ENCODE measurements at places on chromosomes 3 and 15.
A peak's percentile ranks its signal among the peaks of the same experiment; 100 is the strongest.

DNA sequence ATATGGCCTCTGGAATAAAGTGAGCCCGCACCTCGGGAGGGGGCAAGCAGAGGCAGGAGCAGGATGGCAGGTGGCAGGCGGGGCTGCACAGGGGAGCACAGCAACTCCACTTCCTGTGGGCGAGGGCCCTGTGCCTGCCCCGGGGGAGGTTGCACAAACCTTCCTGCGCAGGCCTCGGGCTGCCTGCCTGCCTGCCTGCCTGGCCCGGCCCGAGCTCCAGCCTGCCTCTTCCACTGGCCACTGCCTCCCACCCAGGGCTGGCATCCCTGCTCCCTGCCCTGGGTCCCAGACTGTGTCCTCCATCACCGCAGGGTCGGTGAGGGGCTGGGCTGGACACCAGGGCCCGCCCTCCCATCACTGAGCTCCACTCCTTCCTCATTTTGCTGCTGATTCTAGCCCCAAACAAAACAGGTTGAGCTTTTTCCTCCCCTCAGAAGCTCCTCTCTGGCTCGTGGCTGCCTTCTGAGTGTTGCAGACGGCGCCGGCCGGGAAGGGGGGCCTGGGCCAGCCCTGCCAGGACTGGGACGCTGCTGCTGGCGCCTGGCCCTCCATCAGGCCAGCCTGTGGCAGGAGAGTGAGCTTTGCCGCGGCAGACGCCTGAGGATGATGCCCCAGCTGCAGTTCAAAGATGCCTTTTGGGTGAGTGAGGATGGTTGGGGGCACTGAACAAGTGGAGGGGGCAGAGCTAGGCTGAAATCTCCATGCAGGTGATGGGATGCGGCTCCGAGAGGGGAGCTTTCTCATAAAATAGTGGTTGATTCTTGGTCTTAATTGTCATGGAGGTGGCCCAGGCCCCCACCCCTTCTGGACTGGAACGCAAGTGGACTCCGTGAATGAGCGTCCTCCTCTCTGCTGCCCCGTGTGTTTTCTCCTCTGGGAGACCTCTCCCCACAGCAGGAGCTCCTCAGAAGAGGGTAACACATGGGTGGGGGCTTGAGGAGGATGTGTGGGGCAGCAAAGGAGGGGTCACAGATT is at the start of gene PSTPIP1:
Gene PSTPIP1, plus strand, starts transcription at position 156 of the 975 bp plus-strand sequence. Its CDS starts 448 bp downstream, at position 604.
- peak; percentile 48 for DNase-seq

GRCh38 chr15:77830051-77830468 is 197.3 kb upstream of the LINGO1 start:
- no peak for DNase-seq

GRCh38 chr3:129586746-129587430 is 19.6 kb downstream of the PLXND1 start:
- no peak for DNase-seq

GRCh38 chr3:7205535-7205934 is 344.6 kb downstream of the GRM7 start:
- DNase-seq, result no peak

DNA sequence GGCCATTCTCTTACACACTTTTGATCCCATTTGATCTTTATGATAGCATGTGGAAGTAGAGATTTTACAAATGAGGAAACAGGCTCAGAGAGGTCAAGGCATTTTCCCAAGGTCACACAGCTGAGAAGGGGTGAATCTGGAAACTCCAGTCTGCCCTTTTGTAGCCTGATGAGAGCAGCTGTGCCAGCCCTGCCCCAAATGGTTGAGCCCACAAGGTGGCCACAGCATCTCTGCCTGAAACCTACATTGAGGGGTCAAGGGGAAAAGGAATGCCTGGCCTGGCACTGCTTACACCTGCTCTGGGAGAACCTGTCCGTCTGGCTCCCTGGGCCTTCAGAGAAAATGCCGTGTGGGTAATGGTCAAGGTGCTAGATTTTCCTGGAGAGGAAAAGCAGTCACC is 200.2 kb upstream of the LINGO1 start:
- no peak for DNase-seq

- DNase-seq, result peak; percentile 67
Measured at GRCh38 chr3:49703443-49703927, 14.1 kb downstream of the RNF123 start.

DNA sequence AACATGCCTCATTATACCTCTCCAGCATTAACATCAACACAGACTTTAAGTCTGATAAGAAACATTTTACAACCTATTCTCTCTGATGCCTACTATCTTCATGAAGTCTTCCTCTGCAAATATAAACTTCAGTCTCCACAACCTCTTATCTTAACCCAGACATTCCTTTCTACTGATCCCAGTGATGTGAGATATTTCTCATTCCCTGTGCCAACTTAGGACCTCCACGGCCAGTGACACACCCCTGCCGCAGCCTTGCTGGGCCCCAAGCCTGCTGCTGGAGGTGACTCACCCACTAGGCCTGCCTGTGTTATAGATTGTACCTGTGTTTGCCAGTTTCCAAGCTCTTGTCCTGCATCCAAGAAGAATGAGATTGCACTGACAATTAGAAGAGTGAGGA is 734.5 kb upstream of the CADM2 start:
- no peak for DNase-seq

- no peak for DNase-seq
Measured at GRCh38 chr3:100252001-100252400, 8.8 kb upstream of the TBC1D23 start.

DNA sequence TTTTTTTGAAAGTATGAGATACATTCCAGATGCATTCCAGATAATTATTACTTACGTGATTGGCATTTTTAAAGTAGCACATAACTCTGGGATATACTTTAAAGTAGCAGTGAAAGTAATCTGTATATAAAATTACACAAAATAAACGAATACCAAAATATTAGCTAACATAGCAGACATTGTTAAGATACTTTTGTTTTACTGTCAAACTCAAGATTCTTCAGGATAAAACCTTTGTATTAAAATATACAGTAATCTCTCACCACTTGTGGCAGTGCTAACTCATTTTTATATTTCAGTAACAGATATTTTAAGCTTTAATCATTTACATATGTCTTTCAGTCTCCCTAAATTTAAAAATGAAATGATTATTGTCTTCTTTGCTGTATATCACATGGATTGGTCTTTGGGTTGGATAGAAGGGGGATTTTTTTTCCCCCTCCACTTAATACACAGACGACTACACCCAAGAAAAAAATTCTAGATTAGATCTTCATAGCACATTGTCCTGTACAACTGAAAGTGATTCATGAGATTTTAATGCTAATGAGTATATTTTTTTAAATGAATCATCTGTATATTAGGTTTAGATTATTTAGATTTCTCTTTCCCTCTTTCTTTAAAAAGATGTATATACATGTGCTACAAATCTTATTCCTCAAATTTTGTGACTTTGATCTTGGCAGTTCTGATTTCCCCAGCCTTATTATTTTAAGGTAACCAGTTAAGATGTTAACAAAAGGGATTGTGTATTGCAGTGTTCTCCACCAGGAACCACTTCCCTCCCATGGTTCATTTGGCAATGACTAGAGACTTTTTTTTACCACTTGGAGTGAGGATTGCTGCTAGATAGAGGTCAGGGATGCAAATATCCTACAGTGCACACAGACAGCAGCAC is 24.5 kb upstream of the EBLN2 start:
- DNase-seq, result peak; percentile 33

- no peak for DNase-seq
Measured at GRCh38 chr3:59318881-59319280, 269.1 kb upstream of the CFAP20DC start.

DNA sequence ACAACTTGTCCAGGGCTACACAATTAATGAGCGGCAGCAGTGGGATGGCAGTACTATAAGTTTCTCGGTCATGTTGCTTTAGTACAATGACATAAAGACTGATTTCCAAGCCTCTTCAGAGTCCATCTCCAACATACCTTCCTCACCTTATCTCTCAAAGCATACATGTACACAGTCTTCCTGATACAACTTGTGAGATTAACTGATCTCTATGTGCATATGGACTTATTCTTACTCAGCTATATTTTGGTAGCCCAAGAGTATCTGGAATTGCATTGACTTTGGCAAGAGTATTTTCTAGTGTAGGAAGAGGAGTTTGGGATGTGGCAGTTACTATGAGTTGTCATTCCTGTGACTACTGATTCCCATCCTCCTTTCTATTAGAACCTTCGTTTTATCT is 575.0 kb downstream of the EDEM1 start:
- DNase-seq, result no peak

DNA sequence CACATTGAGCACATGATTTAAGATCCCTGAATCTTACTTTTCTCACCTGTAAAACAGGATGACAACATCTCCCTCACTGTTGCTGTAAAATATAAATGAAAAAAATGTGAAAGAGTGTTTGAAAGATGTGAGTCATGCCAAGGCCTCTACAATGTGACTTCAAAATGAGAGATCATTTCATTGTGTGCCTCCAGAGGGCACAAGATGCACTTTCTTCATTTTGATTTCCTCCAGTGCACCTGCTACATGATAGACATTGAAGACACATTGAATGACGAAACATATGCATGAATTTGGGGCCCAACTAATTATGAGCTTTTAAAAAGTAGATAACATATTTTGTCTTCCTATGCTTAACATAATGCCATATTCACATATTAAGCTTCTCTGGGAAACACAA is 170.3 kb downstream of the MOBP start:
- DNase-seq, result no peak

- no peak for DNase-seq
Measured at GRCh38 chr15:72361176-72361575, 14.6 kb downstream of the HEXA start.

- peak; percentile 70 for DNase-seq
Measured at GRCh38 chr3:47824541-47825473, 21.9 kb downstream of the DHX30 start.

DNA sequence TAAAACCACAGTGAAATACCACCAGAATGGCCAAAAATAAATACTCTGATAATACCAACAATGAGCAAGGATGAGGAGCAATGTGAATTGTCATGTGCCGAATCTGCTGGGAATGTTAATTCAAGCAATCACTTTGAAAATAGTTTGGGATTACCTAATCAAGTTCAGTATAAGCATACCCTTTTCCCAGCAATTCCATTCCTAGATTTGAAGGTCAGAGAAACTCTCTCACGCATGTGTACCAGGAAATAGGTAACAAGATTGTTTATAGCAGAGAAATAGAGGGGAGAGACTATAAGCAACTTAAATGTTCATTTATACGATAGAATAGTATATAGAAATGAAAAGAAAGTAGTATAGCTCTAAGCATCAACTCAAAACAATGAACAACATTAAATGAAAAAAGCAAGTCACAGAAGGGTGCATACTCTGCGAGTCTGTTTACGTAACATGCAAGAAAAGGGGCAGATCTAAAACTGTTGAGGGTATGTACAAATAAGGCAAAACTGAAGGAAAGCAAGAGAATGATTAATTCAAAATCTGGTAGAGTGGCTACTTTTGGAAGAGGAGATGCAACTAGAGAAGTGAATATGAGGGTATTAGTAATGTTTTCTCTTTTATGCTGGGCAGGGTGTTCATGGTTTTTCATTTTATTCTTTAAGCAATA is 27.4 kb downstream of the TMOD3 start:
- no peak for DNase-seq

GRCh38 chr15:79311901-79312553 is 1.1 kb downstream of the TMED3 start:
- no peak for DNase-seq

- no peak for DNase-seq
Measured at GRCh38 chr3:97612632-97613031, 151.9 kb upstream of the ARL6 start.

- DNase-seq, result no peak
Measured at GRCh38 chr3:128143496-128143895, 9.8 kb upstream of the EEFSEC start.

DNA sequence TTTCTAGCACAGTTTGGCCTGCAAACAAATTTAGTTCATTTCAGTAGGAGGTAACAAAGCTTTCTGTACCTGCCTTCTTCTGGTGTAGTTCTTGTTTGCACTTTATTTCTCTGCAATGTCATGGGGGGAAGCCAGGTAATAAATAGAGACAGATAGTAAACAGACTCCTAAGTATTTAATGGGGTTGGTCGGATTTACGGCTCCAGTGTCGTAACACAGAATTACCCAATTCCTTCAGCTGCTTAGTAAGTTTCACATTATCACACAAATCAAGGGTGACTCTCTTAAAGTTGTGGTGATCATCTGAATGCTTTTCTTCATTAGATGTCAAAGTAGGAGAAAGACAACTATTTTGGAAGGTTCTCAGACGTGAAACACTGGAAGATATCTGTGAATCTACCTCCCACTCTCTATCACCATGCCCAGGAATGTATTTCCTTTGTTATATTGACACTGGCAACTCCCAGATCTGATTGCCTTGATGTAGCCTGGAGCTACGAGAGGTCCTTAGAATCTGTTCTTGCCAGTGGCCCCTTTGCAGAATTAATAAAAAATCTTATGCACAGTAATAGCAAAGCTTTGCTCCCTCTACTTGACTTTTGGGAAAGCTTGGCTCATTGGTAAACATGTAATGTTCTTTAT is 25.0 kb upstream of the TMC3 start:
- no peak for DNase-seq

- DNase-seq, result no peak
Measured at GRCh38 chr15:22904736-22905135, 66.3 kb downstream of the NIPA2 start.

DNA sequence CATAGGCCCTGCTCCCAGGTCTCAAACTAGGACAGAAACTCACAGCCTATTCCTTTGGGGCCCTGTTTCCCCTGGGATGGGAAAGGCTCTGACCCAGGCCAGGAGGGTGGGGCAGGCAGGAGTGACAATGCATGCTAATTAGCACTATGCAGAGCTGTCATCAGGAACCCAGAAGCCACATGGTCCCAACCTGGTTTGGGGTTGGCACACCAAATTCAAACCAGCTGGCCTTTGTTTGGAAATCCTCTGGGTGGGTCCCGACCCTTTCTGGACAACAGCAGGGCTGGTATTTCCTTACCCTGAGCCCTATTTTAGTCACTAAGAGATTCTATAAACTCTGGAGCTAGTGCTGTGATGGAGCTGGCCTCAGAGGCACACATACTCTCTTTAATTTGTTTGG is 166.2 kb downstream of the LRTM1 start:
- no peak for DNase-seq

- DNase-seq, result no peak
Measured at GRCh38 chr3:11583235-11583634, 60.5 kb downstream of the VGLL4 start.

All from pons (tissue), 1 donor.